CD8-positive, alpha-beta T cell (primary cell): ENCODE measurements at places on chromosomes 2 and 18.

- DNase-seq: no peak
These were observed 251.4 kb upstream of the TCF4 start for GRCh38 chr18:55839343-55839742.

DNA sequence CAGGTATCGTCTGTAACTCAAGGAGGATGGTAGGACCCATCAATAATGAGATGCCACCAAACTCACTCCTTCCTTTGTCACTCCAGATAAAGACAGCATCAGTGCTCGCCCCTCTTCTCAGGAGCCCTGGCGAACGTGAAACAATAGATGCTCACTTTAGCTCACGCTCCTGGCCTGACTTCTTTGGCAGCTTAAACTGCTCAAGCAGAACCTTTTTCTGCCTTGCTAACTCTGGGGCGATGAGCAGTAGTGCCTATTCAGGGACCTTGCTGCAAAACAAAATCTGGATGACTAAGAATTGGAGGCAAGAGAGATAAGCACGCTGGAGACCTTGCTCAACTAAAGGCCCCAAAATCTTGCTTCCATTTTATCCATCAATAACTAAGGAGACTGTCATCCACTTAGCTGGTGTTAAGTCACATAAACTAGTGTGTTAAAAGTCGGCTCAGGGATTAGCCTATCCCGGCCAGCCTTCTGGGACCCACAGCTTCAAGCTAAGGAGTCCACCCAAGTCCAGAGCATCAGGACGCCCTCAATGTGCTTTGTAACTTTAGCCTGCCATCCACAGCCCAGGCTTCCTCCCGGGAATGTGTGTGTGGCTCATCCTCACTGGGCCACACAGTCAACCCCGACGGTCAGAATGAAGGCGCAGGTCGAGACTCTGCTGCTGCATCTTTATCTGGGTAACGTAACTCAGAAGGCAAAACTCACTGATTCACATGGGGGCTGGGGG is 38.9 kb downstream of the ZNF516 start:
- no peak for DNase-seq

DNA sequence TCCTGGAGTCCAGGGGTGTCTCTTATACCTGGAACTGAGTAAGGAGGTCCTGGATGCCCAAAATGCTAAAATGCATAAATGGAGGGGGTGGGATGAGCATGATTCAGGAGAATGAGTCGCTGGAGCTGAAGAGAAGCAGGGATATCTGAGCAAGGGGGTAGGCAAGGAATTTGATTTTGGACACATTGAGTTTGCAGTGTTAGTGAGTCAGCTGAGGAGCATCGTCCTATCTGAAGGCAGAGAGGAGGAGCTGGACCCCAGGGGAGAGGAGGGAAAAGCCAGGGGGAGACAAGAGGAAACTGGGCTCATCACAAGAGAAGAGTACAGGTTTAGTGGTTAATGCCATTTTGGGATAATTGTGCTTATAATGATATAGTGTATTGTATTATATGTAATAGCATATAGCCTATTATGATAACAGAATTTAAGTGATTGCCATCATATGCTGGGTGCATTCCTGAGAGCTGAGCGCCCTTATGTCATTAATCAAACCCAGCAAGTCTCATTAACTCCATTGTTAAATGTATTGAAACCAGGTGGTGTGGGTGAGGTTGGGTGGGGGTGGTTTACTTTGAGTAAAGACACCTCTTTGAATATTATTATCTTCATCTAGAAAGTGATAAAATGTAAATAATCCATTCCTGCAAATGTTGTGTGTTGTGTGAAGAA is 12.4 kb downstream of the EHD3 start:
- DNase-seq: no peak

DNA sequence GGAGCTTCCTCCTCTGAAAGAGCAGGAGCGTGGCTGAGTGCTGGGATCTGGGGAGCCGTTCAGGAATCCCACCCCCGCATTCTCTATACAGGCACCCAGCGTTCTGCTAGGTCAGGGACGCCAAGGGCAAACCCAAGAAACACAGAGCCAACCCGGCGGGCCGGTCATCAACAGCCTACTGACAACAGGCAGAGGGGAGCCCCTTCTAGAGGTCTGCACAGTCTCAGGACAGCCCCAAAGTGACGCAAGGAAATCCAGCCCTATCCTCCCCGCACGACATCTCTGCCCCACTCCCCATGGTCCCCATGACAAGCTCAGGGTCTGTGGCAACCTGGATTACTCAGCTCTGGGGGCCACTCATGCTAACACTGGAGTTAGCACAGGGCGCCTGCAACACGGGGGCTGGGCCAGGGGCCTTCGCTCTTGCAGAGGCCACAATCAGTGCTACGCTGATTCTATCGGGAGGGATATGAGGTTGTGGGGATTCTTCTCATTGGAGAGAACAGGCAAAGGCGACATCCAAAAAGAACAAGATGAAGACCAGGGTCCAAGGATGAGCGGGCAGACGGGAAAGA is 81.6 kb downstream of the PXDN start:
- no peak for DNase-seq

DNA sequence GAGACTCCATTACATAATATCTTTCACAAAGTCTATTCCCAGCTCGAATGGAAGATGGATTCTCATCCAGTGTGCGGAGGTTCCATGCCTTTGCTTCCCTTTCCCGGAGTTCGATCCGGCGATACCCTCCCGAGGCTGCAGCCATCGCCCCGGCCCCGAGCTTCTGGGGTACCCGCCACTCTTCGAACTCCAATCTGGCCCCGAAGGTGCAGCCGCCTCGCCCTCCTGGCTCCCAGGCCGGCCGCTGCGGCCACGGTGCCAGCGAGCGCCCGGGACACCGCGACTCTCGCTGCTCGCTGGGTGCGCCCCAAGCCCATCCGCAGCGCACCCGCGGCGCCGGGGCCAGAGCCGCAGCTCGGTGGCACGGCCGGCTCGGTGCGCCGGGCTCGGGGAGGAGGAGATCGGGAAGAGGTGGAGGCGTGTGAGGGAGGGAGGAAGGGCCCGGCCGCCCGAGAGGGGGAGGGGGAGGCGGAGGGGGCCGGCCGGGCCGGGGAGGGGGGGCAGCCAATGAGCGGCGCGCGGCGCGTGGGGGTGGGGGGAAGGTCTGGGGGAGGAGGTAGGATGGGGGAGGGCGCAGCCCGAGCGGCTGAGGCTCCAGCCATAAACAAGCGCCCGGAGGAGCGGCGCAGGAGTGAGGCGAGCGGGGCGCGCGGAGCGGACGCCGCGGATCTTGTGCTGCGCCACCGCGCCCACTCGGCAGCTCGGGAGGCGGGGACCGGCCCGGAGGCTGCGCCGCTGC is at the start of gene CRIM1:
CRIM1 (plus strand) TSS at position 628 of the 739 bp plus-strand sequence. CDS start 515 bp downstream, outside the sequence.
- peak; percentile 64 for DNase-seq

DNA sequence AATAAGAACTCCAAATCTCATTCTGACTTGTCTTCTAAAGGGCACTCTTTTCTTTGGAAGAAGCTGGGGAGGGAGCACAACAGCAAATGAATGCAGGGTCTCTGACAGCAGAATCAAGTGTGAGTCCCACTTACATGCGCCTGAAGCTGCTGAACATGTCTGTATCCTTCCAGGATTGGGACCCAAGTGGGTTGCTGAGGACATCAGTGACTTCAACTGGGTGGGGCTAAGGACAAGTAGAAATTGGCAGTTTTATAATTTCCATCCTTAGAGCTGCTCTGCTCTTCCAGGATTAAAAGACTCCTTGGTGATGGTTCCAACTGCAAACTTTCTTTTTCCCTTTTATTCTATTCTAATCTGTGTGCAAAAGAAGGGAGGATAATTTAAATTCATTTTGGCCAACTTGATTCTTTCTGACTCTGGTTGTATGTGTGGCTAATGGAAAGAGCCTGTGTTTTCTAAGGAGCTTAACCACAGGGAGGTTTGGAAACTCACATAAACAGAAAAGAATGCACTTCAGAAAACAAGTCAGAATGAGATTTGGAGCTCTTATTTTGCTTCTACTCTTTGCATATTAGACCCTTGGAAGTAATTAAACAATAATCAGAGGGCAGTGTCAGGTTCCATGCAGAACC is 20.6 kb downstream of the ANTXR1 start:
- no peak for DNase-seq

- DNase-seq: no peak
These were observed 131.3 kb upstream of the TWIST2 start for GRCh38 chr2:238716585-238716984.

- no peak for DNase-seq
These were observed 65.7 kb upstream of the PPM1B start for GRCh38 chr2:44102790-44103562.

GRCh38 chr2:85302121-85302520 is 25.7 kb downstream of the TGOLN2 start:
- no peak for DNase-seq

GRCh38 chr18:62846313-62846712 is 131.0 kb downstream of the PHLPP1 start:
- DNase-seq: no peak

- no peak for DNase-seq
These were observed 71.6 kb upstream of the SPTBN1 start for GRCh38 chr2:54384301-54385203.

- no peak for DNase-seq
These were observed 52.5 kb upstream of the FAM136A start for GRCh38 chr2:70354264-70354949.

DNA sequence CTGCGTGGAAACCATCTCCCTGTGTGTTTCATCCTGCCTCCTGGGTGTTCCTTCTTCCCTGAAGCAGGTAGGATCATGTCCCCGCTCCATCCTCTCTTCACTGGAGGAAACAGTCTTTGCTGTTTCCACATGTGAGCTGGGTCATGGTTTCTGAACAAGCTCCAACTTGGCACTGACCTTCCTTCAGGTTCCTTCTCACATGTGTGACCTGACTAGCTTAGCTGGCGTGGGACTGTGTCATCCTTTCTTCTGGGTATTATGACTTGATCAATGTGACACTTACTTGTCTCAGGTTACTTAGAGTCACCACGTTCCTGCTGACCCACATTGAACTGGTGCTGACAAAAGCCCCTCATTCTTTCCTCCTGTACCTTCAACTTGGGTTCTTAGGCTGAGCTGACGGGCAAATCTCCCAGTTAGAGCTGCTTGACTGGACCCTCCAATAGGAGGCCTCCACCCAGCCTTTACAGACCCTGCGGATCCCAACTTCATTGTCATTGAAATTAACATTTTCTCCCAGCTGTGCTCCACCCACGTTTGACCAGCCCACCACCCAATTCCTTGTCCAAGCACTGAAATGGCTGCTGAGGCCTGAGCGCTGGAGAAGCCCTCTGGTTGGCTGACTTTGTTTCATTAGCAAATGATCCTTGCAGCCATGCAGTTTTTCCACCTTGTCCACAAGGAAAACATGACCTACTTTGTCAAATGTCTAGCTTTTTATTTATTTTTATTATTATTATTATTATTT is 128.1 kb downstream of the DDX1 start:
- DNase-seq: no peak

- DNase-seq: peak; percentile 39
These were observed 15.4 kb downstream of the HK2 start for GRCh38 chr2:74849228-74849892.

- no peak for DNase-seq
These were observed 101.9 kb downstream of the CDH20 start for GRCh38 chr18:61435064-61435652.

GRCh38 chr2:212381428-212382102 is 157.0 kb downstream of the ERBB4 start:
- no peak for DNase-seq
